ENCODE measurements at places on chromosomes 2 and 18.

- no peak for DNase-seq
Observed at GRCh38 chr2:3432693-3433338, 53.3 kb downstream of the TRAPPC12 start.

DNA sequence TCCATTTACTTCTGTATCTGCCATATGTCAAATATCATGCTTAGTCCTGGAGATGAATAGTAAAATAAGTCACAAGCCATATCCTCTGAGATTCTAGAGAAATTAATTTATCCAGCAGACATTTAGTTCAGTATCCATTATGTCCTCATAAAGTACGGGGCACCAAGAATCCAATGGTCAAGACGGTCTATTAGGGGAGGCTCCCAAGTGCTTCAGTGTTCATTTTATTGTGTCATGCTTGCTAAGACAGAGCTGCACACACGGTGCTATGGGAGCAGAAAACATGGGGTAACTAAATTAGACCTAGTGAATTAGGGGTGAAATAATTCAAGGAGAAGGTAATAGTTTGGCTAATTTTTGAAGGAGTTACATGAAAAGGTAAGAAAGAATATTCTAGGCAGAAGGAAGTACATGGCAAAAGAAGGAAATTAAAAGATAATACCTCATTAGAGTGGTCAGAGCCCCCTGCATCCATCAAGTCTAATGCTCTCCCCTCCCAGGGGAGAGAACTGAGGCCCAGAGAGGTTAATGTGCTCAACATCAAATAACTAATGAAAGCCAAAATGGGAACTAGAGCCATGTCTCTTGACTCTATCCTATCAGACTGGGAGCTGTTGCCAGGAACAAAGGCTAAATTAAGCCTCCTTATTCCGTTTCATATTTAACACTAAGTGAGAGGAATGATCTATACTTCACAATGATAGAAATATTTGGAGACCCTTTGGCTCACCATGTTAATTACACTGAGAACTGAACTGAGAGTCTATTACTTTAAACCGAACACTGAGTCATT, 358.7 kb downstream of the LRRTM1 start:
- DNase-seq: no peak

- DNase-seq: no peak
Observed at GRCh38 chr18:42583283-42583731, 532.2 kb downstream of the RIT2 start.

- no peak for DNase-seq
Observed at GRCh38 chr2:216004697-216005283, 8.6 kb downstream of the MREG start.

GRCh38 chr2:241014224-241014623, 15.8 kb downstream of the SNED1 start:
- DNase-seq: no peak

GRCh38 chr2:189829102-189829833, 45.0 kb downstream of the PMS1 start:
- no peak for DNase-seq

DNA sequence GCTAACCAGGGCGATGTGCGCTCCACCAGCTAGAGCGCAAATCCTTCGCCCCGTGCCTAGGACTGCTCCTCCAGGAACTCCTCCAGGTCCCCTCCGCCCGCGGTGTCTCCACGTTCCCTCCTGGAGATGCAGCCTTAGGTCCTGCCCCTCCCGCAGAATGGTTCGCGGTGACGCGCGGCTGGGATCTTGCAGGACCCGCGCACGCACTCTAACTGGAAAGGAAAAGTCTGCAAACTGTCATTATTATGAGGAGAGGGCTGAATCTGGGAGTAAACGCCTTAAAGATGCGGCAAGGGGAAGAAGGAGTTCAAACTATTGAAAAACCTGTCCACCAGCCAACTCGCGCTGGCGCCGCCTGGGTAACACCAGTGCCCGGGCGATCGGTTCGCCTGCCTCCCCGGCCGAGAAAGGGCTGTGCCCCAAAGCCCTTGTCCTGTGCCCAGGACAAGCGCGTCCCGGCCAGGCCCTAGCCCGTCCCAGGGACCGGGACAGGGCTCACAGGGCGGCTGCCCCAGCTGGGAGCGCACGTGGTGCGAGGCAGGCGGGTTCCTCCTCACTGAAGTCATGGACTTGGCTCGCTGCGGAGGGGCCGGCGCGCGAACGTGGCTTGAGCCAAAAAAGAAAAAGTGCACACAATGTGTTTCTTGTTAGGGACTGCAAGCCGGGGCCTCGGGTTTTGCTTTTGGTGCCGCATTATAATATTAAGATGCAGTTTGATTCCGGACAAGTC, 5.5 kb upstream of the ID2 start:
- peak; percentile 95 for DNase-seq

DNA sequence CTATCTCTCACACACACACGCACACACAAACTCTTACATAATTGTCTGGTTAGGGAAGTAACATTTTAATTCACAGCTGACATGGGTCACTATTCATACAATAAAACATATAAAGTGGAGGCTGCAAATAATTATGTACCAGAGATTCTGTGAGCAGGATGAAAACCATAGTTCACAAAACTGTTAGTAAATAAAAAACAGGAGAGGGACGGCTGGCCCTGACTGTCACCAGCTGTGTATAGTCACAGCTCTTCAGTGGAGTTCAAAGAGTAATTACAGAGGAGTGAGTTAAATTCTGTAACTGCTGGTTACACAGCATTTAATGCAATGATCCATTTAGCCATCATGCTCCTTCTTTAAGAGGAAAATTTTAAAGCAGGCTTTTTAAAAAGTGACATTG, 76.9 kb downstream of the NRXN1 start:
- DNase-seq: no peak

- DNase-seq: no peak
Observed at GRCh38 chr2:185137700-185138099, 539.4 kb downstream of the ZNF804A start.

DNA sequence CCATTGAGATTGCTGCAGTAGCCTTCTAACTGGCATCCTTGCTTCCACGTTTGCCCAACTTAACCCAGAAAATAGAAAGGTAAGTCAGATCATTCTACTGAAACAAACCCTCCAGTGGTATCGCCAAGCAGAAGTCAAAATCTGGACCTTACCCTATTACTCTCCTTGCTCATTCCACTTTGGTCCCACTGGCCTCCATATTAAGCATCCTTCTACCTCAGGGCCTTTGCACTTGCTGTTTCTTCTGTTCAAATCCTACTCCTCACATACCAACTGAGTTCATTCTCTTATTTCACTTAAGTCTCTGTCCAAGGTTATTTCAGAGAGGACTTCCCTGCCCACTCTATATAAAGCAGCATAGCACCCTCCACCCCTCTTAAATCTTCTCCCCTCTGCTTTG, 84.5 kb downstream of the SPRED2 start:
- DNase-seq: no peak

DNA sequence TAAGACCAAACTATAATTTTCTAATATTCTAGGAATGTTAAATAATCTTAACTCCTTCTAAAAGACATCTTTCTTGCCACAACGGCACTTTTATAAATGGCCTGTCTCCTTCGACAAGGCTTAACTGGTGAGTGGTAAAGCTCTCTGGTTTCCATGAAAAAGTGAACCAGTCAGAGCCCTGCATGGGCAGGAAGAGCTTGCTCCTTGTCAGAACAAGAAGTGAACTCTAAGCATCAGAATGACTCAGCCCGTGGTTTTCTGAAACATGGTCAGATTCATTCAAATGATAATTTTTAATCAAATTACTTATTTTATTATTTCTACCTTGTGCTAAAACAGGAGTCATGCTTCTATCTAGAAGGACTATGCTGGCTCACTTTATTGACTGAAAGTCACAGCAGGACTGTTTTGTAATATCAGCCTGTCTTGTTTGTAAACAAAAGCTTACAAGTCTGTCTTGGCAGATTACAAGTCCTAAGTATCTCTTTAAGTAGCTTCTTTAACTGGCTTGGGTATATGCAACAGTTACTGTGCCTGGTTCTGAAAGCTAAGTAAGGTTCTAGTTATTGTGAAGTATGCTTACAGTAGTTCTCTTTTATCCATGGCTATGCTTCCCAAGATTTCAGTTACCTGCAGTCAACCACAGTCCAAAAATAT, 245.4 kb downstream of the NAPG start:
- DNase-seq: no peak

DNA sequence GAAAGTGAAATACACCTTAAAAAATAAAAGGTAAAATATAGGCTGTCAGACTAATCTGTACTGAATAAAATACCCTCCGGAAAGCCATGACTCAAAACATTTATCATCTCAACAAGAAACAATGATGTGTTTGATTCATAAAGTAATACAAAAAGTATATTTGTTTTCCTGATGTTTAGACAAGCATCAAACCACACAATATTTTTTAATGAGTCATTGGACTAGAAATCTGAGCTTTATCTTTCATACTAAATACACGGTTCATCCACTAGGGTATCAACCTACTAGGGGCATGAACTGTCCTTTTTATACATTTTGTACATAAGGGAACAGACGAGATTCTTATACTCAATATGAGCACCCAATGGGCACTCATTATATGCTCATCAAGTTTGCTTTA, 31.3 kb downstream of the CD226 start:
- DNase-seq: no peak

GRCh38 chr2:36613801-36614200, 15.8 kb upstream of the FEZ2 start:
- DNase-seq: no peak

GRCh38 chr18:6646801-6647200, 82.7 kb upstream of the ARHGAP28 start:
- DNase-seq: no peak

- DNase-seq: no peak
Observed at GRCh38 chr2:135840601-135841000, 3.6 kb upstream of the LCT start.

GRCh38 chr2:15031745-15032240, 399.3 kb downstream of the LRATD1 start:
- DNase-seq: no peak

- DNase-seq: no peak
Observed at GRCh38 chr18:51941999-51942398, 398.0 kb upstream of the DCC start.

DNA sequence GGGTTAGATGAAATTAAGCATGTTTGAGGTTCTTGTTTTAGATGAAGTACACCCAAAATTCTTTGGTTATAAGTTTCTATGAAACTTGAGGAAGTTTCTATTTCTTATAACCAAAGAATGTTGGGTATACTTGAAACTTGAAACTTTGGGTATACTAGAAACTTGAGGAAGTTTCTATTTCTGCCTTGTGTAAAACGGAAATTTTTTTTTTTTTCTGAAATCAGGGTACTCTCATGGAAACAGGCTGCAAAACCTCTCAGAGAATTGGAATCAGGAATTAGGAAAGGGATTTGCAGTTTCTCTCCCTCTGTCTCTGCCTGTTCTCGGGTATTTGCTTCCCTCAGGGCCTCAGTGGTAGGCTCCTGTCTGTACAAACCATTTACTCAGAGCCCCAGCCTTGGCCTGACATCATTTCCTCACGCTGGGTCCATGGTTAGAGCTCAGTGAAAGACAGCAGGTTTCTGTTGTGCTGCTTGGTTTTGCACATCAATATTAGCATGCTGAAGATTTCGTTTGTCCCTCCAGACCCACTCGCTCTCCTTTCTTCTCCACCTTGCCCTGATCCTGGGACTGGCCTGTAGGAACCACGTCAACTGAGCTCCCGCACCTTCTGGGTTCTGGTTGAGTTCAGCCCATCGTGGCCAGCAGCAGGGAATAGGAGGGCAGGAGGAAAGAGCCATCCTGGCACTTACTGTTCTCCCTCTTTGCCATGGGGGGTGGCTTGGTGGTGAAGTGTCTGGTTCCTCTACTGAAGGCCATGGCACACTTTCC, 106.4 kb downstream of the POLR1A start:
- no peak for DNase-seq

DNA sequence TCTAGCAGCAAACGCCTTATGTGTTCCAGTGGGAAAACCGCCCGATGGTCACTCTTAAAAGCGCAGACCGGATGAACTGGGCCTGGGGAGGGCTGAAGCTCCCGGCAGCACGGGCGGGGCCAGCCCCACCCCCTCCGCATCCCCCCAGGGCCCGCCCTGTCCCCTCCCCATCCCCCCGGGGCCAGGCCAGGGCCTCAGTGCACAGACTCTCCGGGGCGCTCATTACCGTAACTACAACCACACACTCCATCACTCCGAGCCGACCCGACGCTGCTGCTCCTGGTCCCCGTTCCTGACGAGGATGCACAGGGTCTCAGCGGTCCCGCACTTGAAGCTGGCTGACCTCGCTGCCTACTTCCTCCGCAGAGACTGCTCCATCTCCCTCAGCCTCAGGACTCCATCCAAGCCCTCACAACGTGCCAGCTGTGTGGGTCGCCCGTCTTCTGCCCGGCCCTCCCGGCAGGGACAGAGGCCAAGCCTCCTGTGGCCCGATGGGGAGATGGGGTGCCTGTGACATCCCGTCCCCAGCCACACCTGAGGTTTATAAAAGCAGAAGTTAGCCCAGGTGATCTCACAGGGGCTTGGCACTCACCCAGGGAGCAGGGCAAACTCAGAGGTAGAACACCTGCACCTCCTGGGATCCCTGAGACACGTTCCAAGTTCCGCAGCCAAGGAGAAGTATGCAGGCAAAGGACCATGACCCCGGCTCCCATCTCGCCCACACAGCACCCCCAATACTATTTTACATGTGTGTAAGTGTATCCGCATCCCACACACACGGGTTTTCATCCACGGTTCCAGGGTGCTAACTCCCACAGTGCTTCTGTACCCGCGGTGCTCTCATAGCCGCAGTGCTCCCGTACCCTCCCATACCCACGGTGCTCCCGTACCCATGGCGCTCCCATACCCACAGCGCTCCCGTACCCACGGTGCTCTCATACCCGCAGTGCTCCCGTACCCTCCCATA, 36.0 kb downstream of the SLC66A2 start:
- DNase-seq: no peak

- no peak for DNase-seq
Observed at GRCh38 chr18:40109252-40110049, 1845.6 kb upstream of the PIK3C3 start.

DNA sequence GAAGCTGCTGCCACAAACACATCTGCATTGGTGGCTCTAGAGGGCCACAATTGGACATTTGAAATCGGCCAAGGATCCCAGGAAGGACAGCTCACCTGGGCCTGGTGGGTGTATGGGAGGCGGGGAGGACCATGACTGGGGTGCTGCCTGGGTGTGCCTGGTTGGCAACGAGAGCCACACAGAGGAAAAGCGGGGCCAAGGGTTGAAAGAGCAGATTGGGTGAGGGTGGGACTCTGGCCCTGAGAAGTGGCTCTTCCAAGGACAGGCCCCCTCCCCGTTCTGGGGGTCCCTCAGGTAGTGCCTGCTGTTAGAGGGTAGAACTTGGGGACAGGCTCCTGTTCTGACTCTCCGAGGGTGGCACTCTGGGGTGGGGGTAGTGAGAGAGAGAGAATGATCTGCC, 102.9 kb downstream of the CLIP4 start:
- no peak for DNase-seq

DNA sequence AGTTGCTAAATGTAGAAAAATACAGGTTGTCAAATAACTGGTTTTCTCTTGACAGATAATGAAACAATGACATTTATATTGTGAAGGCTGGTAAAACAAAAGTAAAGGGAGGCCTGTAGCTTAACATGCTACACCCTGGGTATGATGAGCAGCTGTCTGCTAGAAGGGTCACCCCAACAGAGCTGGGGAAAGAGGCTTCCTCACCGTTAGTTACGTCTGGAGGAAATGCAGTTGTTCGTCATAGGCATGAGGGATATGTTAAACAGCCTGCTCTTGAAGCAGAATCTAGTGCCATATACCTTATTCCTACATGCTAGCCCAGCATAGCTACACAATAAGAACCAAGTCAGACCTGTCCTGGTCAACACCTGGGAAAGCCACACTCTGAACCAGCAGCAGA, 49.9 kb downstream of the LPIN2 start:
- no peak for DNase-seq

Measured in left lung (tissue), 14 donors.